ENCODE measurements at places on chromosomes 12 and 14.

DNA sequence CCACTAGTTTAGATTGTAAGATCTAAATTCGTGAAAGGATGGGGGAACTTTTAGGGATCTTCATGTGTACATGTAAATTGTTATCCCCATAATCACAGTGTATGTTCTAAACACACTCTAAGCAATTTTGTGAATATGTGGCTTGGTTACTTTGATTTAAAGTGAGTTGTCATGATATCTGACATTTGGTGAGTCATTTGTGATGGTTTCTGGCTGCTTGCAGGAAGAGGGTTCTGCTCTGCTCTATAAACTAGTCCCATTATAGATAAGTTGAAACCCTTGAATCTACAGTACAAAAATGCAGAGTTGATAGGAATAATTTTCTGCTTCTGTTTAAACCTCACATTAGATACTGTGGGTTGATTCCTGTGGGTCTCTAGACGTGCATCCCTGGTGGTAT lies 14.8 kb downstream of the GUCY2C start:
- no peak for DNase-seq

DNA sequence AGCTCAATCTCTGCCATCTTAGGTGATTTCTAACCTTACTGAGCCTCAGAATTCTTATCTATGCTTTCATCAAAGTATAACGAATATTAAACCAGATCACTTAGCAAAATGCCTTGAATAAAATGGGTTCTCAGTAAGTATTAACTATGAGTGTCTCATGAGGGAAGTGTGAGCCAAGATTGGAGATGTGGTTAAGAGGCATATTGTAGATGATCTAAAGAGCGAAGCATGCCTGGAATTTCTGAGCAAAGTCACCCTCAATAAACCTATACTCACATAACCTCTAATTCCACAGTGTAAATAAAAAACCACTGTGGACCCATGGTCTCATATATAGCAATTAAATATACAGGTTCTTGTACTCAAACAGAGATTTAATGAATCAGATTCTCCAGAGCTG lies 193.1 kb upstream of the FSCB start:
- DNase-seq = no peak

- DNase-seq = no peak
These were observed 14.9 kb downstream of the ADGRD1 start for GRCh38 chr12:130968611-130969010.

DNA sequence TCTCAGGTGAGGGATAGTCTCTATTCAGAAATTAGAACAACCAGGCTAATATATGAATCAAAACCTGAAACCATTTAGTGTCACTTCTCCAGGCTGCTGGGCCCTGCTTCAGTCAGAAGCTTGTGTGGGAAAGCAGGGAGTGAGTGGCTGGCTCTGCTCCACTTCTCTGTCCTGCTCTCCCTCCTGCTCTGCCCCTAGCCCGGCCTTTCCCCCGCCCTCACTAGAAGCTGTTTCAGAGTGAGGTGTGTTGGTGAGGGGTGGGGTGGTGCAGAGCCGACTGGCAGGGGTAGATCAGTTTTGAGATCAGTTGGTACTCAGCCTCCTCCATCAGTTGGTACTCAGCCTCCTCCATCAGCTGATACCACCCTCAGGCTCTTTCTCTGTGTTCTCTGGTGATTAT lies 7.0 kb upstream of the PPP1R1A start:
- no peak for DNase-seq

- no peak for DNase-seq
These were observed 71.8 kb downstream of the CCDC60 start for GRCh38 chr12:119406308-119406707.

DNA sequence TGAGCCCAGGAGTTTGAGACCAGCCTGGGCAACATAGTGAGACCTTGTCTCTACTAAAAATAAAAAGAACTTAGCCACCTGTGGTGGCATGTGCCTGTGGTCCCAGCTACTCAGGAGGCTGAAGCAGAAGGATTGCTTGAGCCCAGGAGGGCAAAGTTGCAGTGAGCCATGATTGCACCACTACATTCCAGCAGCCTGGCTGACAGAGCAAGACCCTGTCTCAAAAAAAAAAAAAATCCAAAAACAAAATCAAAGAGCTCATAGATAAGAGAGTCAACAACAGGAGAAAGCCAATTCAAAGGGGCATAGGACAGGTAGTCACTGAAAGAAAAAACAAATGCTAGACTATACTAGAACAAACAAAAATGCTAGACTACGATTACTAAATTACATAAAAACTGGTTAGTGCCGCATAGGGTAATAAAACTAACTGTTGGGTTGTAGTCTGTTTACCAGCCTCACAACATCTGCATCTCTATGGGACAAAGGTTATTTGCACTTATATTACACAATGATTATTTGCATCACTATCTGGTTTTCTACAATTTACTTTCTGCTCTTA lies 16.6 kb upstream of the EEA1 start:
- no peak for DNase-seq

DNA sequence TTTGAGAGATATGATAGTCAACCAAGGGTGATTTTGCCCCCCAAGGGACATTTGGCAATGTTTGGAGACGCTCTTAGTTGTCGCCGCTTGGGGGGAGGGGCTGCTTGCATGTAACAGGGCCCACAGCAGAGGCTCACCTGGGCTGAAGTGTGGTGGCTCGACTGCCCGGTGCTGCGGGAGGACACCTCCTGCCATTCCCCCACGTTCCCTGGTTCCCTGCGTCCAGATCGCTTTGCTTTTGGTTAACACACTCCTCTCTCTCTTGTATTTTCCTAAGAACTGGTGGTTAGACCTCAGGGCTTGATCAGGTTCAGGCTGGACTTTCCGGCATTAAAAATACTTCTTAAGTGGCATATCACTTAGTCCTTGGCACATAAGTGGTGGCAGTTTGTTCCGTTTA lies 18.9 kb downstream of the PPP2R5C start:
- no peak for DNase-seq

- no peak for DNase-seq
These were observed 157.3 kb downstream of the EGLN3 start for GRCh38 chr14:33793398-33794110.

DNA sequence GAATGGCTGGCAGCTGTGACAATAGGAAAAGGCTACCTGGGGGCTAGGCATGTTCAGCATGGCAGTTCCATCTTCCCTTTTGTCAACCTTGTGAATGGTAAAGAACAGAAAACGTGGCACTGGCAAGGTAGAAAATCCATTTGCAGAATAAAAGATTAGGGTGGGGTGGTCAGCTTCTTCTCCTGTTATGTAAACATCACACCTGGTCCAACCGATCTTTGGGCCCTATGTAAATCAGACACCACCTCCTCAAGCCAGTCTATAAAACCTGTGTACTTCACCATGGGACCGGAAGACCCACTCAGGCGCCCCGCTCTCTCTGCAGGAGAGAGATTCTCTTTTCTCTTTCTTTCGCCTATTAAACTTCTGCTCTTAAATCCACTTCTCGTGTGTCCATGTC lies 19.6 kb upstream of the TMEM30B start:
- DNase-seq = no peak

DNA sequence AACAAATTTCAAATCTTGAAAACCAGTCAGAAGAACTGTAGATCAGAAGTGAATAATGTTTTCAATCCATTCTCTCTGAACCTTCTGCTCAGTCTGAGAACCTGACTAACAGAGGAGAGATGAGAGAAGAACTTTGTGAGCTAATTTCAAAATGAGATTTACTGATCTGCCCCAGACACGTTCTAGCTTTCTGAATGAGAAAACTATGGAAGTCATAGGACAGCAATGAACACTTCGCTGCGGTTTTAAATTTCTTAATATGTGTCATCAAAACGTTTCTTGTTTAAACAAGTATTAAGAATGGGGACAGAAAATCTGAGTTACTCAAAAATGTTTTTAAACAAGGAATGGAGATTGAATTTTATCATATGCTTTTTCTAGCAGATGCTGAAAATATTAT lies 66.6 kb upstream of the FAR2 start:
- DNase-seq = no peak

- DNase-seq = no peak
These were observed 420.4 kb upstream of the DCN start for GRCh38 chr12:91603060-91603459.

DNA sequence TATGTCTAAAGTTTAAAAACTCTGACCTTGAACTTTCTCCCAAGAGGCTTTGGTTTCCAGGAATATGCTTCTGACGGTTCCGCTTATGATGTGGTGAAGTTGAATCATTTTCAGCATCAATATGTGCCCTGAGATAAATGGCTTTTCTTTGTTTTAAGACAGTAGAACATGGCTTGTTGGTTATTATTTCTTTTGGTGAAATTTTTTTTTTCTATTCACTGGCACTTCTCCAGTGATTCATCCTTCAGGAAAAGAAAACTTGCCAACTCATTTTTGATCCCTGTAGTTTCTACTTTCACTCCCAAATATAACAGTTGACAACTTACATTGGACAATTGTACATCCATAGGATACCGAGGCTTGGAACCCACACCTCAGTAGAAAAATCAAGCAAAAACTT lies 1301.2 kb upstream of the FLRT2 start:
- DNase-seq = no peak

GRCh38 chr12:116955382-116956021 lies 44.8 kb downstream of the FBXW8 start:
- peak; percentile 27 for DNase-seq

DNA sequence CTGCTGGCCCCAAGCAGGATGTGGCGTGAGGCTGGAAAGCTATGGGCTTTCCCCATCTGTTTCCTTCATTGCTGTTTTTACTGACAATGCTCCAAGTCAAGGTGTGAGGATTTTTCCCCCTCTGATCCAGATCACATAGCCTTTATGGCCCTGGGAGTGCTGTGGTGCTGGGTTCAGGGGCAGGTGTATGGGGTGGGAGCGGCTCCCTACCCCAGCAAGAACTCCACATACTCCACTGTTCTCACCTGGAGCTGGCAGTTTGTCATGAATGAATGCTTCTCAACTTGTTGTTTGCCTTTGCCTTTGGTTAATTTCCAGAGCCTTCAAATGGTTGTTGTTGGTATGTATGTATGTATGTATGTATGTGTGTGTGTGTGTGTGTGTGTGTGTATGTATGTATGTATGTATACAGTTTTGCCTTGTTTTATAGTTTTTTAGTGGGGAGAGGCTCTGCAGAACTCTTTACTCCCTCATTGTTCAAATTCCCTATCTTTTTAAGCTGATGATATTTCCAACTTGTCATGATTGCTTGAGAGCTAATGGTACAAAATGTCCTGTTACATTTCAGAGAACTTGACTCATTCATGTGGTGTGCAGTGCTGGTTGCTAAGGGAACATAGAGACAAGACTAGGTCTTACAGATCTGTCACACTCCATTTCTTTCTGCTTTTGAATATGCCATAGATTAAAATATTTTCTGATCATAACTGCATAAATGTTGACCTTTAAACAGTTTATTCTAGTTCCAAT lies 36.6 kb upstream of the ASPG start:
- DNase-seq = no peak

- no peak for DNase-seq
These were observed 162.7 kb downstream of the SPTSSA start for GRCh38 chr14:34299360-34299759.

GRCh38 chr14:36655963-36656686 lies 5.5 kb upstream of the PAX9 start:
- no peak for DNase-seq

DNA sequence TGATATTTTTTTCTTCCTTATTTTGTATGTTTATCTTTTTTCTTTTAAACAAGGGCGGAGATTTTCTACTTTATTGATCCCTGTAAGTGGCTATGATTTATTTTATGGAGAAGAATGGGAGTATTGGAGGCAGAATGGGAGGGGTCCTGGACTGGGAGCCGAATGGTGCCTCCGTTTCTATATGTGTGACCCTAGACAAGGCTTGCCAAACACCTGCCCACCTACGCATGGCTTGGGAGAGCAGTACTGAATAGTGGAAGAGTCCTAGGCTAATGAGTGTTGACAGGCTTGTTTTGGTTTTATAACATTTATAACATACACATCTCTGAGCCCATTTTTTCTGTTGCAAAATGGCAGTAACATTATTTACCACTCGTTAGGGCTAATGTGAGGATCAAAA lies 29.0 kb downstream of the STK38L start:
- DNase-seq = no peak

GRCh38 chr12:76449583-76449982 lies 101.4 kb upstream of the BBS10 start:
- no peak for DNase-seq

DNA sequence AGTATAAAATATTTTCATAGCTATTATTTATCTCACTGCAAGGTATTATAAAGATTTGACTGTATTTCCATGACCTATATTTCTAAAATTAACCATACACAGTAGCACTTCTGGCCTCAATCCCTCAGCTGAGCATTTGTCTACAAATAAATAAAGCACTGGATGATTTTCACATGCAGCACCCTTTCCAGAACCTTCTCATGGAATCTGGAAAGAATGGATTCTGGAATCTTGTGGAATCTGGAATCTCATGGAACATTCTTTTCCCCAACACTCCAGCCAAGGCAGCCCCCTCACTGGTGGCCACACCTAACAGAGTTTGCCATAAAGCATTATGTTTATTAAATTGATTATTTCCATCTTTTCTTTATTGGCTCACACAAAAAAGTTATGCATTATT lies 199.2 kb downstream of the MSRB3 start:
- DNase-seq = no peak

DNA sequence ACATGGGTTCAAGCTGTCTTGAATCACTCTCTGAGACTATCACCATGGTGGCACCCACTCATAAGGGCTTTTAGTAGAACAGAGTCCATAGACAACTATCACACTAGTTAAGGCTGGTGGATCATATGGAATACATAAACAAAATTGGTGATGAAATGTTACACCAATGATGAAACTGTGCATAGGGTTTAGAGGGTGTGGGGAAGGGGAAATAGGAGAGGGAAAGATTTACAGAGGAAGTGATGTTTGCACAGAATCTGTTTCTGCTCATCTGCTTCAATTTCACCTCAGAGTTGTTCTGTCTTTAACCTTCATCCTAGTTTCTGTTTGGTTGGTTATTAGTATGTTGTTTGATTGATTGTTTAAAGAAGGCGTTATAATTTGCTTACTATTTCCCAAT lies 2.4 kb upstream of the RXYLT1 start:
- DNase-seq = no peak

- no peak for DNase-seq
These were observed 52.1 kb downstream of the LRCOL1 start for GRCh38 chr12:132558042-132558856.

- DNase-seq = no peak
These were observed 84.4 kb downstream of the TBX5 start for GRCh38 chr12:114321524-114321923.

- DNase-seq = no peak
These were observed 169.0 kb upstream of the NTF3 start for GRCh38 chr12:5262885-5263284.

- DNase-seq = peak; percentile 87
These were observed 10.7 kb downstream of the STAC3 start for GRCh38 chr12:57240066-57240921.

- DNase-seq = no peak
These were observed 102.0 kb upstream of the PPM1H start for GRCh38 chr12:63036974-63037335.

DNA sequence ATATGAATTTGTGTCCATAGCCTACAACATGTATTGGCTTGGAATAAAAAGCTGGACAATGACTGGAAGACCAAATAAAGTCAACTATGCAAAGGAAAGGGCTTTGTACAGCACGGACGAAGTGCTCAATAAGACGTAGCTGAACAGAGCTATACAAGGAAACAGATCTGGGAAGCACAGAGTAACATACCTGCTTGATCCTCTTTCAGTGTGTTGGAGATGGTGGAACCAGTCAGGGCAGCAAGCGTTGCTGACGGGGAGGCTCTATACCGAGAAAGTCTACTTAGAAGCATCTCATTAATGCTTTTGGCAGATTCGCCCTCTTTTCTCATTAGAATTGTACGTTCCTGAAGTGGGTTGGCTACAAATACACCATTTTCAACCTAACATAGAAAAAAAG lies 99.3 kb downstream of the HECTD4 start:
- no peak for DNase-seq

- no peak for DNase-seq
These were observed 13.1 kb downstream of the DACT1 start for GRCh38 chr14:58650857-58651256.

Data from CD4-positive, alpha-beta T cell treated with Interleukin-17A for 4 hours (primary cell).